ENCODE measurements at places on chromosomes 11 and 22. TPM values are rescaled to one million over a fixed set of nuclear protein-coding genes. Genes with fewer than 3 reads are reported as not detected.

DNA sequence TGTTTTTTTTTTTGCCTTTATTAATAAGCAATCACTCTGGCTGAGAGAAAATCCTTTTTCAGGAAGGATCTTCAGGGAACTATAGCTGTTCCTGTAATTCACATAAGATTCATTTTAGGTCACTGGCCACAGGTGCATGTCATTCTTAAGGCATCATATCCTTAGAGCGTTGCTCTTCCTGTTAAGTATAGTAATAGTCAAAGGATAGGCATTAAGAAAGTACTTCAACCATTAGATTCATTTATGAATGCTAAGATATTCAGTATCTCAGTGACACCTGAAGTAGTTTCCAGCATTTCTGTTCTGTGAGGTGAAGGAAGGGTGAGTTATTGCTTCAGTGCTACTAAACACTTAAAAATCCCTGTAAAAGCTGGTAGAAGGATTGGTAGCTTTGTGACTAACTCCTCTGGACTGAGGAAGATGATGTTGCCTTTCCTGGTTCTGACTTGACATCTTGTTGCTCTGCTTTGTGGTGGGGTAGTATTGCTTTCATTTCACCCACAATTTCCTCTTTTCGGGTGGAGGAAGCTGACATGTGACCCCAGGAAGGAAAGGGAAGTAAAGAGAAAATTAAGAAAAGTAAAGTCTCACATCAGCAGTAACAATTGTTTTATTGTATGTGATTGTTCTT lies 34.7 kb downstream of the RNF169 start:
- peak; percentile 79 for DNase-seq

GRCh38 chr11:2940147-2940920 lies 11.1 kb upstream of the PHLDA2 start:
- peak; percentile 82 for DNase-seq

Gene SIK2
- 14.8 TPM for total RNA-seq

DNA sequence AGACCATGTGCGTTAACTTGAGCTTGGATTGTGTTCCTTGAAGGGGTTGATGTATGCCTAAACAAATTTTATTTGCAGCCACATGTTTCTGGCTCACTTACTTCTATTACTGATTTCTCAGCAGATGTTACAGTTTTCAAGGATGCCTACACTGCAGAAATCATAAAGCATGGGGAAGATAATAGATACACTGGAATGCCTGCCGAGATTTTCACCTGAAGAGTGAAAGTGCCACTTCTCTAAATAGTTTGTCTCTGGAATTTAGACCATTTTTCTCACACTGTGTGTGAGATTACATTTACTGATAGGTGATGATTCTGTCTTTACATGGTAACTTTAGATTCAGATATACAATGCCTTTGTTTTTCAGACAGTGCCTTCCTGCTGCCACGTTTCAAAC lies 81.6 kb downstream of the SIK2 start:
- no peak for DNase-seq

Gene PAMR1
- total RNA-seq, result 151 TPM

DNA sequence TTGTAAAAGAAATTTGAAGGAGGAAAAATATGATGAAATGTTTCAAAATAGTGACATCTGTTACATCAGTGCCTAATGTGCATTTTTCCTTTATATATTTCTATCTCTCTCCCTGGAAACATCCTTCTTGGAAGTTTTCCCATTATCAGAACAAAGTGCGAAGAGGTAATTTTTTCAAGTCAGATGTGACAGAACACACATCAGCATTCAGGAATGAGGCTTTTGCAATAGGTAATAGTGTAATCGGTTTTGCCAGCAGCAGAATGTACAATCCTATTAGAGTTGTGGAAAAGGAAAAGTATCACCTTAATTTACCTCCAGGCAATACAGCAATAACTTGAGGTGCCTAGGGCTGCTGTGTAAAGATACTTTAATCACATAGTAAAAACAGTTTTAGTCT lies 275.8 kb downstream of the FAT3 start:
- no peak for DNase-seq

GRCh38 chr11:119977881-119978280 lies 160.0 kb downstream of the TRIM29 start:
- DNase-seq, result no peak

Gene CSKMT
- 5.4 TPM for total RNA-seq

Gene C11orf87
- 0.76 TPM for total RNA-seq

- DNase-seq, result no peak
Measured at GRCh38 chr11:90722552-90723190, 499.8 kb upstream of the CHORDC1 start.

DNA sequence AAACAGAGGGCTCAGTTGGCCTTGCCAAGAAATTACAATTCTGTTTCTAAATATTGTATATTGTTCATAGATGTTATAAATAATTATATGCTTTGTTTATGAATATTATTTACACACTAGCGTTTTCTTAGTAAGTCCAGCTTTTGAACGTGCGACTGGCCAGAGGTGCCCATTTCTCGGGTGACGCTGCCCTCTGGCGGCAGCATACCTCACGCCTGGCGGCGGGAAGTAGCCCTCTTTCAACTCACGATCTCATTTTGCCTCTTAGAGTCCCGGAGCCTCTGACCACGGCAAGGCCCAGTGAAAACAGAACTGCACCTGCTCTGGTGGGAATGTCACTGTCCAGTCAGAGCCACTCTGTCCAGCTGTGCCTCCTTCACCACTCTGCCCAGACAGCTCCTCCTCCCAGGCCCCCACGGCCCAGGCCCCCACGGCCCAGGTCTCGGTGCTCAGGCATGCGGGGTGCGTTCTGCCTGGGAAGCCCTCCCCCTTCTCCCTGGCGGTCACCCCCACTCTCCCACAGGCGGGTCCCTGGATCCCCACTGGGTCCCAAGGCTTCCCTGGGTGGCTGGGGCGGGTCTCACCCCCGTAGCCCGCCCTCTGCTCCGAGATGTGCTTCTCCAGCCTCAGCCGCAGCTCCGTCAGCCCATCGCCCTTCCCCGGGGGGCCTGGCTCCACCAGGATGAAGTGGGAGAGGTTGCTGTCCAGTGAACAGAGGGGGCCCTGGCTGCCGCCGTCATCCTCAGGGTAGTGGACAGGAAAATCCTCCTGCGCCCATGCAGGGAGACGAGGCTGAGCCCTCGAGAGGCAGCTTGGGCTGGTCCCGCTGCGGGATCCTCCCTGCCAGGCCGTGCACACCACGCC lies 19.3 kb downstream of the TSSC4 start:
- DNase-seq, result peak; percentile 89

Gene MAJIN
- not detected for total RNA-seq

DNA sequence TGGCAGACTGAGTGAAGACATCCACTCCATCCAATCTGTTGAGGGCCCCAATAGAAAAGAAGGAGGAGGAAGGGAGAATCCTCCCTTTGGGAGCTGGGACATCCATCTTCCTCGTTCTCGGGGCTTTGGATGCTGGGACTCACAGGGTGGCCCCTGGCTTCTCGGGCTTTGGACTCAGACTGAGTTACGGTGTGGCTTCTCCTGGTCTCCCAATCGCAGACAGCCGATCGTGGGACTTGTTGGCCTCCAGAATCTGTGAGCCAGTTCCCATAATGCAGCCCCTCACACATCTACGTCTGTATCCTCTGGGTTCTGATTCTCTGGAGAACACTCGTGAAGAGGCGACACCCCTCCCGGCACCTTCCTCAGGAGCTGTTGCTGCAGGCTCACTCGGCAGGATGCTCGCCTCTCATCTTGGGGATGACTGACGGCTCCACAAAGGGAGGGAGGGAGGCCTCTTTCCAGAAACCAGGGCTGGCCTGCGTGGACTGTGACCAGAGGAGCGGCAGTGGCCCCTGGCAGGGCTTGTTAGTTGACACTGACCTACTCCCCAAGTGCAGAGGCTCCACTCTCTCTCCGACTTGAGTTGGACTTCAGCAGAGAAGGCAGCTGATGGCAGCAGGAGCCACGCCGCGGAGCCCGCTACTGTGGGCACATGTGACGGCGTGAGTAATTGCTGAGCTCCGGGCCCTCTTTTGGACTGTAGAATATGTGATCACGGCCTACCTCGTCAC lies 14.7 kb upstream of the TTLL12 start:
- no peak for DNase-seq

Gene MYO7A
- not detected for total RNA-seq

- no peak for DNase-seq
Measured at GRCh38 chr11:21814169-21814568, 378.7 kb upstream of the ANO5 start.

- peak; percentile 14 for DNase-seq
Measured at GRCh38 chr11:35859301-35859700, 84.6 kb upstream of the LDLRAD3 start.

Gene KCNQ1
- total RNA-seq, result not detected

DNA sequence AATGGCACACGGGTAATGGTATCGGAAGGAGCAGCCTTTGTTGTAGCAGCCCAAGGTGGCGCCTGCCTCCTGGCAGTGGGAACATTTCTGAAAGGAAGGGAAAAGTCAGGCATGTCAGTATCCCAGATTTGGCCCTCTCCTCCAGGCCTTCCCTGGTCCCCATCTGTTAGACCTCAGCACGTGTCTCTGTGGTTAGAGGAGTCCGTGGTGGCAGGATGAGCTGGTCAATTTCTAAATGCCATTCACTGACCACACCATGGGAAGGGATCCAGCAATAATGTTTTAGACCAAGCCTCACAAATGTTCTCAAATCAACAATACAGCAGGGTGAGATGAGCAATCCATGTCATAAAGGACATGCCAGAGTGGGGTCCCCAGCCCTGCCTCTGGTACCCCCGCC lies 49.0 kb upstream of the CYP2D6 start:
- peak; percentile 91 for DNase-seq

DNA sequence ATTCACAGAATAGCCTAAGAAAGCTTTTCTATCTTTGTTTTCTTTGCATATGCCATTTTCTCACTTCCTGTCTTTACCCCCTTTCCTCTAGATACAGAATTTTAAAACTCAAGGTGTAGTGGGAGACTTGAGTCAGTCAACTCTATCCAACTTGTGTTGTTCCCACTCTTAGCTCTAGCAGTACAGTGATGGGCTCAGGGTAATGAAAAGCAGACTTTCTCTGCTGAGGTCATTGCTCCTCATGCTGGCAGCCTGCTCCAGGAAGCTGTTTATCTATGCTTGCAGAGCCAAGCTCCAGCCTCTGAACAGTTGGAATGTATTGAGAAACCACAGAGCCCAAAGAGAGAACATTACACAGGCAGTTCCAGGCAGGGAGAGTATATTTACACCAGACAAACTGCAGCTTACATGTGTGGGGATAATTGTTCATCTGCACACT lies 68.1 kb downstream of the CSTPP1 start:
- peak; percentile 98 for DNase-seq

DNA sequence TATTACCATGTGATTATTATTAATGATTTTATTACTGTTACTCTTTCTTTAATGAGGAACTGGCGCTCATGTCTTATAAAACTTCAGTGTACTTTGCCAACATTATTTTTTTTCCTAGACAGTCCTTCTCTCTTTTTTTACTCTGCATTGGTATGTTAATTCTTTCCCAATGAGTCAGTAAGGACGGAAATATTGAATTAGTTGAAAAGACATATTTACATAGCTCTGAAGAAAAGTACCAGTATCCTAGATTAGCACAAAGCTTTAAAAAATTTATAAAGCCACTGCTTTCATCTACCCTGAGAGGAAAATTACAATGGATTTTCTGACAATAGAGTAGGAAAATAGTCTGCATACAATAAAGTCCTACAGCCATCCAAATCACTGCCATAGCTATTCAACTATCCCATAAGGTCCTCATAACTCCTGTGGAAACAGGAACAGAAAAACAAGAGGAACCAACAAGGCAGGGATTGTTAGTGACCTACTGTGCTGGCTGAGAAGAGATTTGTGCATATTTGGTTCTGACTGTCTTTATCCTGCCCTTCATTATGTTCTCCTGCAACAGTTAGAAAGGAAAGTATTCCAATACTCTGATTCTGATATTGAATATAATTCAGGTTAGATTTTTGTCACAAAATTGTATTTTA lies 314.4 kb downstream of the AASDHPPT start:
- peak; percentile 68 for DNase-seq

Gene MS4A15
- total RNA-seq, result not detected

Gene CCDC157
- 9.2 TPM for total RNA-seq

Gene MOGAT2
- total RNA-seq, result not detected

GRCh38 chr22:47000256-47000655 lies 237.8 kb downstream of the TBC1D22A start:
- no peak for DNase-seq

DNA sequence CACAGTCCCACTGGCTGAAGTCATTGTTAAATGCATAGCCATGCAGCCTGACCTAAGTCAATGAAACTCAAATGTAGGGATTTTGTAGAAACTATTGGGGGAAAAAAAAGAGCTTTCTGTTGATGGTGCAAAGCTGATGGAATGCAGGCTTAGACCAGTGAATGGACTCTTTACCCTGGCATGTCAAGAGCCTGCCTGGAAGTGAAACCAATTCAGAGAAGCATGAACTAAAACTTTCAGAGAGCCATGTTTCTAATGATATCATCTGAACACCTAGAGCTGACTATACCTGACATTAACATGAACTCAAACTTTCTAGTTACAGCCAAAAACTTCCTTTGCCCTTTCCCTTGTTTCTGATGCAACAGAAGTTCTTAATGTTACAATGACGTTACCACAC lies 89.0 kb downstream of the APIP start:
- no peak for DNase-seq

GRCh38 chr11:8312986-8313385 lies 49.3 kb upstream of the LMO1 start:
- DNase-seq, result no peak

DNA sequence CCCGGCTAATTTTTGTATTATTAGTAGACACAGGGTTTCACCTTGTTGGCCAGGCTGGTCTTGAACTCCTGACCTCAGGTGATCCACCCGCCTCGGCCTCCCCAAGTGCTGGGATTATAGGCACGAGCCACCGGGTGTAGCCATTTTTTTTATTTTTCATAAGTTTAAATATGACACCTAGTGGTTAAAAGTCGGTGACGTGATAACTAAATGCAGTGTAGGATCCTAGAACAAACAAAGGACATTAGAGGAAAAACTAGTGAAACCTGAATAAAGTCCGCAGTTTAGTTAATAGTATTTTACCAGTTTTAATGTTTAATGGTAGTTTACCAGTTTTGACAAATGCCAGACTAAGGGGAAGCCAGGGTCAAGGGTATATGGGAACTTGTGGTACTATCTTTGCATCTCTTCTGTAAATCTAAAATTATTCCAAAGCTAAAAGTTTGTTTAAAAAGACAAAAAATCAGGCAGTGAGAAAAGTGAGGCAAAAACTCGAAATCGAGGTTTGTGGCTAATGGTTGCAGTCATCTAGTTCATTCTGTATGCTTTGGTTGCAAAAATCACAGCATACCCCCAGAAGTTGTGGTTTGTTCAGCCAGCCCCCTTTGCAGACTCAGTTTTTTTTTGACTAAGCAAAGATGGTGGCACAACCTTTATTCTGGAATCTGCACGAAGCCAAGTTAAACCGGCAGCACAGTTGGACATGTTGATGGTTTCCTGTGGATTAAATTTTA lies 29.6 kb downstream of the TOM1 start:
- no peak for DNase-seq

- no peak for DNase-seq
Measured at GRCh38 chr11:116519499-116519898, 253.3 kb downstream of the BUD13 start.

Gene ISX
- not detected for total RNA-seq

- DNase-seq, result no peak
Measured at GRCh38 chr22:43697894-43698293, 114.2 kb downstream of the EFCAB6 start.

Gene DDTL
- not detected for total RNA-seq

GRCh38 chr11:27158456-27159334 lies 118.1 kb downstream of the BBOX1 start:
- DNase-seq, result peak; percentile 92

- peak; percentile 61 for DNase-seq
Measured at GRCh38 chr22:17712441-17712840, 61.8 kb downstream of the BID start.

Gene F2
- not detected for total RNA-seq
